Kidney (tissue), 22 donors: ENCODE measurements at places on chromosomes 13 and 19. TPM values are rescaled to one million over a fixed set of nuclear protein-coding genes. Genes with fewer than 3 reads are reported as not detected.

The FFAR2 gene
- 0.22 TPM for total RNA-seq

The CRX gene
- not detected for total RNA-seq

The RGCC gene
- 12.9 TPM for total RNA-seq

The LILRB4 gene
- 9.9 TPM for total RNA-seq

The ZNF808 gene
- total RNA-seq: 35.8 TPM

The KLK11 gene
- total RNA-seq: 0.47 TPM

The SOX1 gene
- not detected for total RNA-seq

The ATCAY gene
- 0.16 TPM for total RNA-seq

The MEIS3 gene
- total RNA-seq: 7.6 TPM

The POSTN gene
- 13.1 TPM for total RNA-seq

The CEACAM19 gene
- total RNA-seq: 5.1 TPM

DNA sequence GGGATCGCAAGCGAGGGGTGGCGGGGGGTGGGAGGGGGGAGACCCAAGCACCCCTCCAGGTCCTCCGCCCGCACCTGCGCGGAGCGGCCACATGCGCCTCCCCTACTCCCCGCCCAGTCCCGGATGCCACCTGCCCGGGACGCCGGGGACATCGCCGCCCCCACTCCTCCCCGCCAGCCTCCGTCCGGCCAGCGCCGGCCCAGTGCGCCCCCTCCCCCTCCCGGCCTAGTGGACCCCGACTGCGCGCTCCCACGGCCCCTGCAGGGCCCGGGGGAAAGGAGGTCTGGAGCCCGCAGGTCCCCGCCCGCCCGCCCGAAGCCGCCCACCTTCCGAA lies 263 bp downstream of the RHPN2 start:
- peak; percentile 79 for DNase-seq
- H3K27me3 ChIP-seq: no peaks in the 10 kb centered on the region
- H3K36me3 ChIP-seq: no peaks in the 10 kb centered on the region
- H3K4me3 ChIP-seq: no peak overlapping the region
- peak overlapping the region; percentile 50 for H3K27ac ChIP-seq

- H3K4me3 ChIP-seq: no peak overlapping the region
- no peaks in the 10 kb centered on the region for H3K36me3 ChIP-seq
- no peaks in the 10 kb centered on the region for H3K4me1 ChIP-seq
- no peak overlapping the region for H3K27ac ChIP-seq
Observed at GRCh38 chr13:78121459-78122348, 203.1 kb upstream of the EDNRB start.

- H3K4me1 ChIP-seq: no peaks in the 10 kb centered on the region
- no peak overlapping the region for H3K27ac ChIP-seq
- no peaks in the 10 kb centered on the region for H3K27me3 ChIP-seq
- no peak overlapping the region for H3K4me3 ChIP-seq
- DNase-seq: no peak
- no peaks in the 10 kb centered on the region for H3K36me3 ChIP-seq
Observed at GRCh38 chr13:27474751-27475268, 24.4 kb upstream of the MTIF3 start.

- H3K4me1 ChIP-seq: no peaks in the 10 kb centered on the region
- H3K36me3 ChIP-seq: peaks cover 3% of the 10 kb centered on the region
- no peak overlapping the region for H3K4me3 ChIP-seq
- no peak overlapping the region for H3K27ac ChIP-seq
Observed at GRCh38 chr19:16121967-16122366, 10.3 kb downstream of the RAB8A start.

- H3K4me3 ChIP-seq: no peak overlapping the region
- peaks cover 20% of the 10 kb centered on the region for H3K4me1 ChIP-seq
- H3K27me3 ChIP-seq: no peaks in the 10 kb centered on the region
- DNase-seq: no peak
Observed at GRCh38 chr19:7973883-7974282, 30.4 kb upstream of the TIMM44 start.

DNA sequence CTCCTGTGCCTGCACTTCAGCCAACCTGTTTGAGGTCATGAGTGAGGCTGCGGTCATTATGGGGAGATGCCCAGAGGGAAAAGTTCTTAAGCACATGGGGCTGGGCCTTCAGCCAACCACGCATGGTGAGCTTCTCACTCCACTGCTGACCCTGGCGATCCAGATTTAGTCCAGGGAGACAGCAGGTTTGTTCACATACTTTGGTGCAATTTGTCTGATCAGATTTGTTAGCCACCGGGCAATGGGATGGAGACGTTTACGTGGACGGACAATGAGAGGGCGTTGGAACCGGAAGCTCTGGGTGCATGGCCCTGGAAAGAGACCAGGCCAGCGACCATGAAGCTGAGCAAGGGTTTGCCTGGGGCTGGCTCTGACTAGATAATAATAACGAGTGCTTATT lies 56.2 kb downstream of the RGCC start:
- H3K4me3 ChIP-seq: no peak overlapping the region
- no peak for DNase-seq
- no peaks in the 10 kb centered on the region for H3K27me3 ChIP-seq
- H3K27ac ChIP-seq: no peak overlapping the region
- H3K4me1 ChIP-seq: no peaks in the 10 kb centered on the region
- H3K36me3 ChIP-seq: no peaks in the 10 kb centered on the region

DNA sequence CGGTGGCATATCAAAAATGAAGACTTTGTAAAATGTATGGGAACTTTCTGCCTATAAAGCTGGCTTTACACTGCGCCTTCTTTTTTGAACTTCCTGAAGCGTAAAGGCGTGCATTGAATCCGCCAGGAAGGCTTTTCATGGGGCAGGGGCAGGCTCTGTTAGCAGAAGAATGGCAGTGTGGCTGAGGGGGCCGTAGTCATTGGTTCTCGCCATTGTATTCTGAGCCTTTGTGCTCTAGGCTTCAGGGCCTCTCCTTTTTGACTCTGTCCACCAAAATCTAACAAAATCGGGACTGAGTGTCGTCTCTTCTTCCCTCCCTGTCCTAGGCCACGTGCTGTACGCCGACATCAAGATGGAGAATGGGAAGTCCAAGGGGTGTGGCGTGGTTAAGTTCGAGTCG lies 14.1 kb downstream of the PRAM1 start:
- no peaks in the 10 kb centered on the region for H3K4me1 ChIP-seq
- no peaks in the 10 kb centered on the region for H3K27me3 ChIP-seq
- no peak overlapping the region for H3K4me3 ChIP-seq
- DNase-seq: no peak
- H3K36me3 ChIP-seq: peaks cover 49% of the 10 kb centered on the region

DNA sequence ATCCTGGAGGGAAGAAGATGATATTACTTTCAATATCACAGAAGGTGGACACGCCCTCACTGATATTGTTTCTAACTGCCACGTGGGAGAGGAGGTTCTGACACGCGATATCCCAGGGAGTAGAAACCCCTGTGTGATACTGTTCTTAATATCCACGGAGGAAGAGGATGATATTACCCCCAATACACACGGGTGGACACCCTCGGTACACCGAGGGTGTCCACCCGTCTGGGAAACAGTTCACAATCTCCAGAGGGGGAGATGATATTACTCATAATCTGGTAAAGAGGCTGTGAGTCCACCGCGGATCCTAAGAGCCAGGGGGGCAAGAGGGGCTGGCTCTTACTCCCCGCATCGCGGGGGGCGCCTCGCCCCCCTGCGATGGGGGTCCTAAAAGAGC lies 29.7 kb upstream of the RGCC start:
- no peak overlapping the region for H3K4me3 ChIP-seq
- H3K4me1 ChIP-seq: no peaks in the 10 kb centered on the region
- H3K27me3 ChIP-seq: no peaks in the 10 kb centered on the region
- no peak for DNase-seq
- H3K27ac ChIP-seq: no peak overlapping the region
- H3K36me3 ChIP-seq: no peaks in the 10 kb centered on the region

GRCh38 chr13:52356327-52356726 lies 49.6 kb downstream of the THSD1 start:
- no peak for DNase-seq
- H3K4me1 ChIP-seq: no peaks in the 10 kb centered on the region
- no peaks in the 10 kb centered on the region for H3K36me3 ChIP-seq
- no peaks in the 10 kb centered on the region for H3K27me3 ChIP-seq

GRCh38 chr19:38417544-38418506 lies 8.2 kb downstream of the RASGRP4 start:
- H3K27ac ChIP-seq: no peak overlapping the region
- H3K4me3 ChIP-seq: peak overlapping the region; percentile 39
- H3K27me3 ChIP-seq: no peaks in the 10 kb centered on the region
- peak; percentile 63 for DNase-seq
- H3K4me1 ChIP-seq: no peaks in the 10 kb centered on the region

DNA sequence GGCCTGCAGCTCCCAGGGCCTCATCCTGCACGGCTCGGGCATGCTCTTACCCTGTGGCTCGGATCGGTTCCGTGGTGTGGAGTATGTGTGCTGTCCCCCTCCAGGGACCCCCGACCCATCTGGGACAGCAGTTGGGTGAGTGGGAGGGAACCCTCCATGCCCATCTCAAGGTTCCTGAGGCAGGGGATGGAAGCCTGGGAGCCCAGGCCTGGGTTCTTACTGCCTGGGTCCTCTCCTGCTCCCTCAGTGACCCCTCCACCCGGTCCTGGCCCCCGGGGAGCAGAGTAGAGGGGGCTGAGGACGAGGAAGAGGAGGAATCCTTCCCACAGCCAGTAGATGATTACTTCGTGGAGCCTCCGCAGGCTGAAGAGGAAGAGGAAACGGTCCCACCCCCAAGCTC lies 3.2 kb downstream of the APLP1 start:
- no peaks in the 10 kb centered on the region for H3K27me3 ChIP-seq
- no peaks in the 10 kb centered on the region for H3K4me1 ChIP-seq
- DNase-seq: no peak
- no peak overlapping the region for H3K27ac ChIP-seq
- H3K4me3 ChIP-seq: no peak overlapping the region
- H3K36me3 ChIP-seq: no peaks in the 10 kb centered on the region

DNA sequence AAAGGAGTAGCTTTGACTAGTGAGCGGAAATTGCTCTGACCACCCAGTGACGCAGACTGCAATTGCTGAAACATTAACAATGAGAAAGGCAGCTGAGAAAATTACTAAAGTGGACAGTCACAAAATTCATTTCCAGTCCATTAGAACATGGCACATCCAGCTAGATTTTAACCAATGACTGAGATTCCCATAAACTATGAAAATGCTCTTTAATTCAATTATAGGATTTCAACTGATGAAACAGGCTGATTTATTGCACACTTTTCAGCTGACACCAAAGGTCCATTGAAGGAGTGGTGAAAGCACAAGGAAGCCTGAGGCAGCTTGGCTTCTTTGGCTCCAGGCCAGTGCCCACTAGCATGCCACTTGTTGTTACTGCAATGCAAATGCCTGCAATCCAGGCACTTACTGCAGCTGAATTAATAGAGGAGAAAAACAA lies 933.4 kb downstream of the SLITRK6 start:
- no peaks in the 10 kb centered on the region for H3K36me3 ChIP-seq
- H3K4me3 ChIP-seq: no peak overlapping the region
- peak; percentile 37 for DNase-seq
- H3K27ac ChIP-seq: no peak overlapping the region

DNA sequence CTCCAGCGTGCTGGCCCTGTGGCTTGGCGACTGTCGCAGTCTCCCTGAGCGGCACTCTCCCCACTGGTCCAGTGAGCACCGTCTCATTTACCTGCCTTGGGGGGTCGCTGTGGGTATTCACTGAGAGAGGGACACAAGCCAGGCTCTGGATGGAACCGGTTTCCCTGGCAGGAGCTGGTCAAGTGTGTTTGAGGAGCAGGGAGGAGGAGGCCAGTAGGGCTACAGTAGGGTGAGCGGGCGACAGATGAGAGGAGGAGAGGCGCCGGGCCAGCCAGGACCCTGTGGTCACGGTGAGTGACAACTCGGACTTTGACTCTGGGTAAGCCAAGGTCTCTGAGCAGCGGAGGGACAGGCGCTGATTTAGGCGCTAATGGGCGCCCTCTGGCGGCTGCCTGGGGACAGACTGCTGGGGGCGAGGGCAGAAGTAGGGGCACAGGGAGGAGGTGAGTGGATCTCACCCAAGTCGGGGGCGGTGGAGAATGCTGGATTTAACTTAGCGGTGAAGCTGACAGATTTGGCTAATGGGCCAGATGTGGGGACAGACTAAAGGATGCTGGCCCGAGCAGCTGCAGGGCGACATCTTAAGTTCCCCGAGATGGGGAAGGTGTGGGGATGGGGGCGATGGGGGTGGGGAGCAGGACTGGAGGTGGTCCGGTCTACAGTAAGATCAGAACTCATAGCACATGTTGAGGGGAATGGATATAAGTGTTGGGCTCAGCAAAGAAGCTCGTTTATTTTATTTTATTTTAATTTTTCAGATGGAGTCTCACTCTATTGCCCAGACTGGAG lies 4.7 kb upstream of the PRMT1 start:
- peak; percentile 89 for DNase-seq
- H3K4me3 ChIP-seq: peak overlapping the region; percentile 41
- H3K4me1 ChIP-seq: peaks cover 8% of the 10 kb centered on the region

DNA sequence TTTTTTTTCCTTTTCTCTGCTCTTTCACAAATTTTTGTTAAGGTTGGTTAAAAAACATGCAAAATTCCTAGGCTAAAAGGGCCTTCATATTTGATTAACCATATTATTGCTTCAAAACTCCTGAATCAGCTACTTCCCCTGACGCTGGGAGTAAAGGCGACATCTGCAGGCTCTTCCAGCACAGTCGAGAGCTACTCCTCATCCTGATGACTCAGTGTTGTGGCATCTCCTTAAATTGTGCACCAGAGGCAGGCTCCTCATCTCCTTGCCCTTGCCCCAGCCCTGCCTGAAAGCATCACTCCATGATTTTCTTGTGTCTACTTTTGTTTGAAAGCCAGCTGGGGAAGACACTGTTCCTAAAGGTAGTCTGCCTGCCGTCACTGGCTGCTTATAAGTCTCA lies 24.5 kb upstream of the SOX1 start:
- no peak overlapping the region for H3K4me3 ChIP-seq
- no peaks in the 10 kb centered on the region for H3K4me1 ChIP-seq
- DNase-seq: no peak

GRCh38 chr19:31946491-31946890 lies 398.9 kb upstream of the ZNF507 start:
- no peak for DNase-seq
- no peak overlapping the region for H3K27ac ChIP-seq
- H3K4me3 ChIP-seq: no peak overlapping the region
- no peaks in the 10 kb centered on the region for H3K27me3 ChIP-seq
